ENCODE measurements at places on chromosomes 4 and X. TPM values are rescaled to one million over a fixed set of nuclear protein-coding genes. Genes with fewer than 3 reads are reported as not detected.

Gene ZAR1
- total RNA-seq: not detected

Gene PLP1
- total RNA-seq: 6.4 TPM

Gene SGMS2
- total RNA-seq: 28.5 TPM

Gene SPIN2B
- total RNA-seq: 8.5 TPM

Gene CRMP1
- 0.92 TPM for total RNA-seq

Gene ASMTL
- total RNA-seq: 29.9 TPM

Gene EFNB1
- 18.5 TPM for total RNA-seq

Gene AFAP1
- 12.8 TPM for total RNA-seq

Gene NLGN4X
- total RNA-seq: 5.5 TPM

Gene CT83
- not detected for total RNA-seq

Gene HAND2
- total RNA-seq: 89.3 TPM

Gene ANAPC10
- 12.7 TPM for total RNA-seq

Measured in heart left ventricle (tissue), 16 donors.